ENCODE measurements at places on chromosomes 4 and X. TPM values are rescaled to one million over a fixed set of nuclear protein-coding genes. Genes with fewer than 3 reads are reported as not detected.
A peak's percentile ranks its signal among the peaks of the same experiment; 100 is the strongest.

- DNase-seq = peak; percentile 11
Observed at GRCh38 chrX:101485212-101485949, at the start of gene ARMCX4. ARMCX4 (plus strand) TSS chrX:101485456; CDS start chrX:101488590, 3,134 bp downstream.

SULT1E1 gene
- polyA plus RNA-seq = 0.16 TPM

GRCh38 chrX:69615779-69616456 is at the start of gene EDA:
EDA (plus strand) TSS chrX:69616113.
- peak; percentile 50 for DNase-seq

- DNase-seq = no peak
Observed at GRCh38 chr4:16827045-16827444, 71.4 kb downstream of the LDB2 start.
